ENCODE measurements at places on chromosomes 7 and 10.
A peak's percentile ranks its signal among the peaks of the same experiment; 100 is the strongest.

DNA sequence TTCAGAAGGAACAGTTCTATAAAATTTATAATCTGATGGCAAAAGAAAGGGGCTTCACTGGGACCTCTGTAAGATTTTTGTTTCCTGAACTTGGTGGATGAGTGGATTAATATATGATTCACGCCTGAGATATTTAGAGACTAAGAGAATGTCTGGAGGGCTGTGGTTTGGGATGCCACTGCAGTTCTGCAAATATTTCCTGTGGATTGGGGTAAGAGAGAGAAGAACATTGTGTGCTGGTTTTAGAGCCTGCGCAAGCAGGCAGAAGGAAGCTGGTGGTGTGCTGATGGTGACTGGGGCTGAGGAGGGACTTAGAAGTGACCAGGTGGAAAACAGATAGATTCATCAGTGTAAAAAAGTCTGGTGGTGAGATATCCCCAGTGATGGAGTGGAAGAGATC is 87.0 kb downstream of the SUGCT start:
- DNase-seq = no peak

GRCh38 chr10:29378106-29378505 is 89.2 kb downstream of the LYZL1 start:
- no peak for DNase-seq

- DNase-seq = no peak
Measured at GRCh38 chr7:154861589-154861988, 141.3 kb downstream of the PAXIP1 start.

DNA sequence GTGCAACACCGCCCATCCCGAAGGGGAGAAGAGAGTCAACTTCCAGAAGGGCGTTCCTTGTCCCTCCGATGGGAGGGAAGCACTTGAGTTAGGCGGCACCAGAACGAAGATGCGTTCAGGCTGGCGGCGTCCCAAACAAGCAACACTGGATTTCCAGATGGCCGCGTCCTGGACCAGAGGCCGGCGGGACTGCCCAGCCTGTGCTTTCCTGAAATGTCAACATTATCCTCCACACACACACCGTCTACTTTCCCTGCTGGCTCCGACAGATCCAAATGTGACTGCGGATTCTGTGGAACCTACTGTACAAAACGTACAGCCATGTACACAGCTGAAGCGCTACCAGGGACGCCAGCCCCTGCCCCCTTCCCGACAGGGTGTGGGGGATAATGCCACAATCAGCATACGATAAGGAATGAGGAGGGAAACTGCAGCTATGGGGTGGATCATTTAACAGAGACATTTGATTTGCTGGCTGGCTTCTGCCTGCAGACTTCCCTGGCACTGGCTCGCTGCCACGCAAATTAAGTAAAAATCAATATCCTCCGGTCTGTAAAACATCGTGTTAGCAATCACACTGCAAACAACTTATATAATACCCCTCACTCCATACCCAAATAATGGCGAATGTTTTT is 82.1 kb downstream of the ZRANB1 start:
- DNase-seq = peak; percentile 69

DNA sequence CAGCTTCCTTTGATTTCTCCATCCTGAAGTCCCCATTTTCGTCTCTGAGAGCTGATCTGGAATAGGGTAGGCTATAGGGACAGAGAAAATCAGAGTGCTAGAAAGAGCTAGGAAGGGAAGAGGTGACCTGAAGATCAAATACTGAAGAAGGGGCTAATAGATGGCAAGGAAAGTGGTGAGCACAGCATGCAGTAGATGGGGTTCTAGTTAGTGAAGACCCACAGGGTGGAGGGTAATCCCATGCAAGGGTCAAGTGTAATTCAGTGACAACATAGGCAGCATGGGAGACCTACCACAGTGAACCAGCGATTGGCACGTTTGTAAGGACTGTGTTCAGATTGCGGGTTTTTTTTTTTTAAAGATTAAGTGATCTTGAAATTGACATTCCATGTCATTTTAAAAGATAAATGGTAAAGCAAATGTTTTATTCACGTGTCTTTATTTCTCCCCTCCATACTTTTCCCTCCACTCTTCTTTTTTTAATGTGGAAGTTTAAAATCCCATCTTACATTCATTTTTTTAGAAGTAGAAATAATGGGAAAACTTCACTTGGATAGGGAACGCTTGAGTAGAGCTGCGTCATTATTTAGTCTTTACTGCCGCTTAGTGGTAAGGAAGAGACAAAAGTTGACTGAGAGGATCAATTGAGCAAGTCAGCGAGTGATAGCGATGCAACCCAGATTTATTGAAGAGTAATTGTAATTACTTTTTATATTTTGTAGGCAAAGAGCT is 21.0 kb upstream of the ABI1 start:
- peak; percentile 64 for DNase-seq

DNA sequence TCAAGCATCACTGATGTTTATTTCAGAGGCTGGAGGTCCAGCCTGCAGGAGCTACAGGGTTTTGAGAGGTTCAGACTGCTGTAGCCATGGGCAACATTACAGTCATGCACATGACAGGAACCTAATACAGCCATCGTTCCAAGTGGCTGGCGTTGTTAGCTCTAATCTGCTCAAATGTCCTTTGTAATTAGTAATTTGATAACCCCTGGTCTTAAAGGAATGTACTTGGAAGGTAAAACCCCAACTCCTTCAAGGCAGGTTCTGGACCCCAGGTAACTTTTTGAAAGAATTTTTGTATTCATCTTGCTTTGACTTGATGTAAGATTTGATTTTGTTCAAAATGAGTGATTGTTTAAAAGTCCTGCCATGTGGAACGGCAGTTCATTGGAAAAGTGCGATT is 34.7 kb upstream of the FOXI2 start:
- no peak for DNase-seq

- peak; percentile 59 for DNase-seq
Measured at GRCh38 chr10:23994459-23995046, 214.4 kb upstream of the KIAA1217 start.

DNA sequence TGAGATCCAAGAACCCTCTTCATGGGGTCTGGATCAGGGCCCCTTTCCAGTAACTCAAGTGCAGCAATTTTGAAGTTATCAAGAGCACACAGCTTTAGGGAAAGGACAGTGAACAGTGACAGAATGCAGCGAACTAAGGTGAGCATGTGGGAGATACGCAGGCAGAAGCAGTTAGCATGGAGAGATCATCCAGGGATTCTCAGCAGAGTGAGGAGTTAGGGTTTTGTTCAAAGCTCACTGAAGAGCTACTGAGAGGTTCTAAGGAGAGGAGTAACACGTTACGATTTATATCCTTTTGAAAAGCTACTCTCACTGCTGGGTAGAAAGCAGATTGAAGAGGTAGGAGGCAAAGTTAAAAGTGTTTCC is 83.6 kb upstream of the MPP7 start:
- no peak for DNase-seq

GRCh38 chr7:33903791-33904680 is 1.3 kb upstream of the BMPER start:
- peak; percentile 69 for DNase-seq

DNA sequence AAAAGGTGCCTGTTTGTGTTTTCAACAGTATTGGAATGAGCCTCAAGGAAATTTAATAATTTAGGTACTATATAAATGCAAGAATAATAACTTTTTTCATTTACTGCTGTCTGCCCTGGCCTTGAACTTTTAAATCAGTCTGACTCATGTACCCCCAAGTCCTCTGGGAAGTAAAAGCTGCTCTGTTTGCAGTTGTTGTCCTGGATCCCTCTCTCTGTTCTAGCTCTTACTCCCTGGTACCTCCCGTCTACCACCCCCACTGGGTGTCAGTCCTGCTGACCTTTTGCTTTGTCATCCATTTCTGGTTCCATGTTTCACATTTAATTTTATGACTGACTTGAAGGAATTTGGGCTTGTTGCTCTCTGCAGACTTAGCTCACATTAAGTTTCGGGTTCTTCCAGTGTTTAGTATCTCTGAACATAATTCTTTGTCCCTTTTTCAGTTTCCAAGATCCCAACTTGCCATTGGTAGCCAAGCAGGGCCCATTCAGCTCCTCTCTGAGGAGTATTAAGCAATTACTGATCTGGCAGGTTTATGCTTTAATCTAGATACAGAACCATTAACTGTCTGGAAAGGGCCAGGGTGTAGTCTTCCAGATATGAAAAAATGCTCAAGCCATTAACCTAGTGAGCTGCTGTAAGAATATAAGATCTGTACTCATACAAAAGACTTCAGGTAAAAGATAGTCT is 208.7 kb upstream of the FAM3C start:
- no peak for DNase-seq
